ENCODE measurements at places on chromosomes 4 and X.

DNA sequence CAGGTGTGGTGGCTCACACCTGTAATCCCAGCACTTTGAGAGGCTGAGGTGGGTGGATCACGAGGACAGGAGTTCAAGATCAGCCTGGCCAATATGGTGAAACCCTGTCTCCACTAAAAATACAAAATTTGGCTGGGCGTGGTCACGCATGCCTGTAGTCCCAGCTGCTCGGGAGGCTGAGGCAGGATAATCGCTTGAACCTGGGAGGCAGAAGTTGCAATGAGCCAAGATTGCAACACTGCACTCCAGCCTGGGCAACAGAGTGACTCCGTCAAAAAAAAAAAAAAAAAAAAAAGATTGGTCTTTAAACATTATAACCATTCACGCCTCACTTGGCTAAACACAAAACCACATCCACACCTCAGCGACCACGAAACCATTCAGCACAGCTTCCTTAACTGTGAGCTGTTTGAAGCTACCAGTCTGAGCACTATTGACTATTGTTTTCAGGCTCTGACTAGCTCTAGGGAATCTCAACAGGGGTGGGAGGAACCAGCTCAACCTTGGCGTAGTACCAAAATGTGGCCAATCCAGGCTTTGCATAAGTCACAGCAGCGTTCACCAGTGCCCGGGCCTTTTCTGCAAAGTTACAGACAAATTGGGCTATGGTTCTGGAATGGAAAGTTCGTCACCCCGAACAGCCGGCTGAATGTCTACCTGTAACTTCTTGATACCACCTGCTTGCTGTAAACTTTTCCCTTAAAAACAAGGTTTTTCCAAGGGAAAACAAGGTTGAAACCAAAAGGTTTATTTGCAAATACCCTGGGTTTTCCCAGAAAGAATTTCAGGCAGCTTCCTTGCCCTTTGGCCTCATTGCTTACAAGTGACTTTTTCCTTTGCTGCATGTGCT lies 73.6 kb upstream of the DHX15 start:
- peak; percentile 60 for DNase-seq

- peak; percentile 83 for DNase-seq
Measured at GRCh38 chr4:8200302-8200975, 1.3 kb downstream of the SH3TC1 start.

GRCh38 chr4:151991001-151991883 lies 230.4 kb upstream of the GATB start:
- no peak for DNase-seq

GRCh38 chr4:996997-997374 lies 3.8 kb upstream of the SLC26A1 start:
- no peak for DNase-seq

DNA sequence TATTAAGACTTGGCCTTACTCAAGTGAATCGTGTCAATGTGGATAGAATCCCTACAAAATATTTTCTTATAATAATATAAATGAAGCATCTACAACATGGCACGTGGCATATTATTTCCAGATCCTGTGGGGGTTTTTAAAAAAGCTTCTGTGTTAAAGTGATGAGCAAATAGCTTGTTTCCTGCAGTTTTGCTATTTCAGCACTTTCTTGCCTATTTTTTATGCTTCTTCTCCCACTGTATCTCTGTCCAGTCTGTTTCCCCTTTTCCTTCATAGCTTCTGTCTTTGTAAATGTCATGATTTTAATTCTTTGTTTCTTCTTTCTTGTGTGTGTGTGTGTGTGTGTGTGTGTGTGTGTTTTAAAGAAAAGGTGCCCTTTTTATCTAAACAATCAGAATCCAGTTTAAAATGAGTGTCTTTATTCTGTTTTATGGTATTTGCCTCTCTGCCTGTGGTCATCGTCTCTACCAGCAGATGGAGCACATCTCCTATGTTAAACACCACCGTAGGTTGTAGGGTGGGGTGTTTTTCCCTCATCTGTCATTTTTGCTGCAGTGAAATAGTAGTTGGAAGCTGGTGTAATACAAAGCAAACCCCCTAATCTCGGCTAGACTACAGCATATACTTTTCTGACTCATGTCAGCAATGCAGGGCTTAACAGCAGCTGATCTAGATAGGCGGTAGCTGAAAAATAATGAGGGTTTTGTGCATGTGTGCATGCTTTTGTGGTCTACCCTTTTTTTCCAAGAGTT lies 33.1 kb downstream of the FTHL17 start:
- no peak for DNase-seq

DNA sequence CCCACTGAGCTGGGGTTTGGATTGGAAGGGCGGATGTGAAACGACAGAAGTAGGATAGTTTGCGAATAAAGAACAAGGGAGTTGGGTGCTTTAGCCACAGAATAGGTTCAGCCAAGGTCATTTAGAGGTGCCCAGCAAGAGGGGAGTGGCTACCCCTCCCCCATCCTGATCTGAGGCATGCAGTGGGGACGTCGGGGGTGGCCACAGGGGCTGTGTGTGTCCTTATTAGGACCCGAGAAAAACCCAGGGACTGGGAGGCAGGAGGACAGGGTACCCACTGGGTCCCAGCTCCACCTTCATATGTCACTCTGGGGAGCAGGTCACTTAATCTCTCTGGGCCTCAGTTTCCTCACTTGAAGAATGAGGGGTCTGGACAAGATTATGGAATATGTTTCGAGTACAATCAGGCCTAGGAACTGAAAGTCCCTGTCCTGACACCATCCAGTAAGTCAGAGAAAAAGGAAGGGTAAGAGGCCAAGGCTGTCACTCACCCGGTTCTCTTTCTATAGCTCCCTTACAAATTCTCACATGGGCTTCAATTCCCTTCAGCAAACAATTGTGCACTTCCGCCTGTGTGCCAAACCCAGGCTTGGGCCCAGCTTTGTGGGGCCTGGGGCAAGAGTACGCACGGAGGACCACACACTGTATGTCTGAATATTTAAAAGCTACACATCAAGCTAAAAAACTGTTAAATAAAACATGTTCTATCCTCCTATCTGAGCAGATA lies 4.2 kb upstream of the NYX start:
- no peak for DNase-seq

GRCh38 chr4:61992351-61992750 lies 792.2 kb downstream of the ADGRL3 start:
- DNase-seq, result no peak

DNA sequence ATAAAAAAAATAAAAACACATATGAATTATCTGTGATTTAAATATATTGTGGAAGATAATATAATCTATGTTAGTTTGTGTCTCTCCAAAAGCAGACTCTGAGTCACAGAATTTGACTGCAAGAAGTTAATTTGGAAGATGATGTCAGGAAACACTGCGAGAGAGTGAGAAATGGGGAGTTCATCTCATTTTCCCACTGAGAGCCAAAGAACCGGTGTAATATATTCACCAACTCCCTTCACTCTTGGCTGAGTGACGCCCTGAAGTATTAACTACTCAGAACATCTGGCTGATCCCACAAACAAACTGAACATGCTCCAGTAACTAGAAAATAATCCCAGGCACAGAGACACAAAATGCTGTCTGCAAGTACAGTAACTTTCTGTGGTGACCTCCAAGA lies 345.8 kb upstream of the SPANXN1 start:
- no peak for DNase-seq

DNA sequence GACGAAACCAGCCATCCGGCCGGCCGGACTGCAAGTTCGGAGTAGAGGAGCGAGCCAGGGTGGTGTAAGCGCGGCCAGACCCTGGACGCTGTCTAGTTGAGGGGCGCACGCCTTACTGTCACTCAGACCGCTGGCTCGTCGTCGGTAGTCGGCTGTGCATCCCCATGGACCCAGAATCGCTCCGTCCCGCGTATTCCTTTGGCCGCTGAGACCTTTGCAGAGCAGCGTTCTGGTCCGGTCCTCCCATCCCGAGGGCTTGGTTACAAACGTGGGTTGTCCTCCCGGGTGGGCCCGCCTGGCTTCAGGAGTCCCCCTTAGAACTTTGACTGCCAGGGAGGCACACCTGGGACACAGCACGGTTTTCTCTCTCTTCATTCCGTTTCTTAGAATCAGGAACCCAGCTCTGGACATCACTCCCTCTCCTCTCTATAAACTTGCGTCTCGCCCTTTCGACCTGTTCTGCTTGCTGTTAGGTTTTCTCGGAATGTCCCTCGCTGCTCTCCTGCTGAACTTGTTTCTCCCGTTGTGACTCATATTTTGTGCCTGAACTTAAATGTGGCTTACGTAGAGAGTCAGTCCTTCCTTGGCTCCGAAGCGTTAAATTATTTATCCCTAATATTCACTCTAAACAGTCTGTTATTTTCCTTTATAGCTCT lies 672 bp downstream of the PGM2 start:
- DNase-seq, result peak; percentile 53

DNA sequence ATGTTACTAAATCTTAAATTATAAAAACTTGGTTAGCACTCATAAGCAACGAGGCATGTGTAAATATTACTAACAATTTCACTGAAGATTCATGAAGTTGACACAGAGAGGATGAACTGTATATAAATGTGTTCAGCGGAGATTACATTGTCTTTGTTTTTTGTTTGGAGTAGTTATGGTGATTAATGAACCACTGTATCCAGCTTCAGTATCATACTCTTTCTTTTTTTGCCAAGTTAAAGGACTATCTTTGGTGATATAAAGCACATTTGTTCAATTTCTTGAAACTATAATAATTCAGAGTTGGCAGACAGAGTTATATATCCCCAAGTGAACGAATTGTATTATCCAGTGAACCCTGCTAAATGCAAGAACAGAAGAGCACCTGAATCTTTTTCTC lies 497.6 kb downstream of the CCSER1 start:
- DNase-seq, result no peak

- no peak for DNase-seq
Measured at GRCh38 chrX:51804741-51805140, 61.5 kb downstream of the GSPT2 start.

GRCh38 chrX:109382332-109382731 lies 99.6 kb downstream of the GUCY2F start:
- no peak for DNase-seq

GRCh38 chr4:6355052-6355451 lies 85.4 kb downstream of the WFS1 start:
- no peak for DNase-seq

DNA sequence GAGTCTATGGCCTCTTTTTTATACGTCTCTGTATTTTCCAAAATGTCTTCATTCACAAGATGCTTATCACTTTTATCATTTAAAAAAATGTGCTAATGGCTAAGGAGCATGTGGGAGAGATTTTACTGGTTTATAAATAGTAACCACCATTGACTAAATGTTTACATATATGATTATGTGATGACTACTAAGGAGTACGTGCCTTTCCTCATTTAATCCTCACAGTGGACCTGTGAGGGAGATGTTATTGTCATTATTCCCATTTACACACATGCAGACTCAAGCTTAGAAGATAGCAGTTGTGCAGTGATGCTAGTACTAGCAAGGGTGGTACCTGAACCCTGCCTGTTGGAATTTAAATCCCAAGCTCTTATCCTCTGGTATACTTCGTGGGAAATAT lies 2.4 kb downstream of the SRD5A3 start:
- no peak for DNase-seq

DNA sequence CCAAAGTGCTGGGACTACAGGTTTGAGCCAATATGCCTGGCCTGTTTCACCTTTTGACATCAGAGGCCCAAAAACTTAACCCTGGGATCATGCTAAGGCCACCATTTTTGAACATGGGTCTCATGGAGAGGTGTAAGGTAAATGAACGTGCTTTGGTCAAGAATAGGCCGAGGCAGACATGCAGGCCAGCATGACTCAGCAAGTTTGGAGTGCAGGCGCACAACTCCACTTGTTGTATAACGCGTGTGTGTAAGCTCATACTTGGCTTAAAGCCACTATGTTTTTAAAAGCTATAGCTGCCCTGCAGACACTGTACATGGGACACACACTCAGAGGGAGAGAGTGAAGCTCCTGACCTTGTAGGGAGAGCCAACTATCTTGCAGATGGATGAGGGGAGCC lies 43.8 kb upstream of the HPSE start:
- DNase-seq, result no peak

DNA sequence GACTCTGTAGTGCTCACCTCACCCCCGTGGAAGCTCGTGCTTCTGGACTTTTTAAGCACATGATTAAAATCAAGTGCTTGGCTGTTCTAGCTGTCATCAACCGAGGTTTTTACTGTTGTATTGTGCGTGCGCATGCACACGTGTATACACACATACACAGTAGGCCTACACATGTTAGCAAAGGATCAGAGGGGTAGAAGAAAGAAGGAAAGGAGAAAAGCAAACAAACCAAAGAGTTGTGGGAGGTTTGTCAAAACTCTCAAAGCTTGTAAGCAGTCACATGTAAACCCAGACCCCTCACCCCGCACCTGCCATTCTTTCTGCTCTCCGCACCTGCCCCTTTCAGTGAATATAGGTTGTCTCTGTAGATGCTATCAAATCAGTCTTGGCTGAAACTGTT lies 311.8 kb downstream of the HS3ST1 start:
- DNase-seq, result no peak

DNA sequence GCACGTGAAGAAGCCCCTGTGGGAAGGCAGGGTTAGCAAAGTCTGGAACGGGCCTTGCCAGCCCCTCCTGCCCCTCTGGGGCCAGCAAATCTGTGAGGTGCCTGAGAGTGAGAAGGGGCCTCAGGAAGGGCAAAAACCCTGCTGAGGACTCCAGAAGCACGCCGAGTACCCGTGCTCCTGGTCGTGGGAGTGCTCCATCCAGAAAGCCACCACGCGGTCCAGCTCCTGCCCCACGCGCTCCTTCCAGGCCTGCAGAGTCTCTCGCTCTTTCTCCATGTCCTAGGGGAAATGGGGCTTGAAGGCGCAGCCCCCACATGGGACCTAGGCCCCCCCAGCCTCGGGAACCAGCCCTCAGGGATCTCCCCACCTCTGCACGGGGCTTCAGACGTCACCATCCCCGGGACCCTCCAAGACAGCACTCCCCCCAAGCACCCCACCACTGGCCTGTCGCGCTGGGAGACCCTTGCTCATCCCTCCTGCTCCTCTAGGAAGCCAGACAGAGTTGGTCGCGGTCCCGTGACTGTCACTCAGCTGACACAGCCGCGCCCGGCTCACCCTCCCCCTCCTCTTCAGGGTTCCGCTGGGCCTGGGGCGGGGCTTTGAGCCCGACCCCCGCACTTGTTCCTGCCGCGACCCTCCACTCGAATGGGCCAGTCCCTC lies at the start of gene RENBP:
Gene RENBP, minus strand, starts transcription at position 504 of the 660 bp plus-strand sequence. Its CDS starts 33 bp downstream, at position 471.
- DNase-seq, result no peak

GRCh38 chrX:21176921-21177571 lies 197.2 kb upstream of the CNKSR2 start:
- no peak for DNase-seq

DNA sequence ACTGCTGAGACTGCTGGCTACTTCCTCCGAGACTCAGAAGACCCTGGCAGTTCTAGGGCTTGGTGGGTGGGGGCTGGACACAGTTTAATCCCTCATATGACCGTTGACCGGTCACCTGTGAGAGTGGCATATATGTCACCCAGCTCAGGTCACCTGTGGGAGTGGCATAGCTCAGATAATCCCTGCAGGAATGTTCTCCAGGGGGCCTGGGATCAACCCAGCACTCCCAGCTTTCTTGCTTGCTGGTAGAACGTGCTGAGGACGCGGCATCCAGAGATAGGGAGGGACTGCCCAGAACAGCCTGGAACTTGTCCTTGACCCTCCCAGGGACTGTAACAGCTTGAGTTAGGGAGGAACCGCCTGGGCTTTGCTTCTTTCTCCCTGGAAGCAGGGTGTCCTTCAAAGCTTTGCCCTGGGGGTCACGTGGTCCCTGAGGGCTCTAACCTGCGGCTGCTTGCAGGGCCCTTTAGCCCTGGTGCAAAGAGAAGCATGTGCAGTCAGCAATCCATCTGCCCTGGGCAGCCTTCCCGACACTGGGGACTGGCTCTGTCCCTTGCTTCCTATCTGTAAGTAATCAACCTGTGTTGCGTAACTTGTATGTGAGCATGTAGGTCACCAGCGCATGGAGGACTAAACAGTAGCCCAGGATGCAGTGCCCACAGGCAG lies 55.3 kb downstream of the ZFYVE28 start:
- DNase-seq, result no peak

GRCh38 chr4:129561886-129562671 lies 466.1 kb downstream of the C4orf33 start:
- no peak for DNase-seq
